HFF-Myc (cell line): ENCODE measurements at places on chromosomes 2 and 18.

GRCh38 chr2:33395034-33395433 lies 81.4 kb upstream of the RASGRP3 start:
- no peak for DNase-seq

DNA sequence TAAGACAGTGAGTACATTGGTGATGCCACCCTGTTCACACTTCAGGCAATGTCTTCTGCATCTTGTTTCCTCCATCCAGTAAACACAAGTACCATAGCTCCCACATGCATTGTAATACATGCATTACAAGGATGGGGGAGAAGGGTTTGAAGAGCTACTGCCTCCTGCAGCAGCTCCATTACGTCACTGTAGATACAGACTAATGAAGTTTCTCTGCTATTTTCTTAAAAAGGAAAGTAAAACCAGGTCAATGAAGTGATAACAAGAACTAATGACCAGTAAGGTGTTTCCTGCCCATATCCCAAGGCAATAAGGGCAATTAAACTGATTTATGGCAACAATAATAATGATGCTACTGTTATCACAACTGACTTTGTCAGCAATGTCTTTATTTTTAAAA lies 18.2 kb upstream of the BBS5 start:
- DNase-seq, result no peak

DNA sequence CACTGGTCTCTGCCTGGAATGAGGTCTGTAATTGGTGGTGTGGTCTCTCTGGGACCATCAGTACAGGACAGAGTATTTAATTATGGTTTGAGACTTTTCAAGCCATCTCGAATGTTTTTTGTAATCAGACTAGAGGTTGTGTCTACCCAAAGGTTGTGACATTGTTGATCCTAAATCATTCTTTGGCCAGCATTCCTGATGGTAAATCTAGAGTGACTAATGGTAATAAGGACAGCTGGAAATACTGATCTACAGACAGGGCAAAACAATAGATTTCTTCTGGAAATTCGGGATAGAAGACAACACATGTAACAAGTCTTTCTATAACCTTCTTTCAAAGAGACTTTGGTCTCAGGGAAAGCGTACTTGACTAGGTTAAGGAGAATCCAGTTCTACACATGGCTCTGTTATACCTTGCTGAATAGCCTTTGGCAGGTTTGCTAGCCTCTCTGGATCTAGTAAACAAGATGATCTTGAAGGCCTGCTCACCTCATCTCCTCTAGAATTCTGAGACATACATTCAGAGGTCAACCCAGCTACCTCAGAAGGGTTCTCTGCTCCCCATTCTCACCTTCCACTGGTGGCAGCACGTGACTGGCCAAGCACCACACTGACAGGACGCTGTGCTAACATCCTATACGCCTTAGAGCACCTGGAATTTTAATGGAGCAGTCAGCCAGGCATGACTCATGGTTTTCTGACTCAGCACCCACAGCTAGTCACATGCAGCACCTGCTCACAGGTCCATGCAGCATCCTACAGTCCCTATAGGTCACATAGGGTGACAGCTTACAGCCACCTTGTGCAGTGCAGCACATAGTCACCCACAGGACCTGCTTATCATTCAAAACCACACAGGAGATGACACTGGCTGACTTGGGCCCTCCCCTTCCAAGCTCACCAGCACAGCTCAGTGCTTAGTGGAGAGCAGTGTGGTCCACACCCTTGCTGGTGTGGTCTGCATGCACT lies 12.2 kb downstream of the PLB1 start:
- DNase-seq, result no peak

- DNase-seq, result no peak
Observed at GRCh38 chr2:43538034-43538670, 57.7 kb downstream of the THADA start.

- DNase-seq, result no peak
Observed at GRCh38 chr2:69185807-69186206, 172.8 kb downstream of the ANTXR1 start.

DNA sequence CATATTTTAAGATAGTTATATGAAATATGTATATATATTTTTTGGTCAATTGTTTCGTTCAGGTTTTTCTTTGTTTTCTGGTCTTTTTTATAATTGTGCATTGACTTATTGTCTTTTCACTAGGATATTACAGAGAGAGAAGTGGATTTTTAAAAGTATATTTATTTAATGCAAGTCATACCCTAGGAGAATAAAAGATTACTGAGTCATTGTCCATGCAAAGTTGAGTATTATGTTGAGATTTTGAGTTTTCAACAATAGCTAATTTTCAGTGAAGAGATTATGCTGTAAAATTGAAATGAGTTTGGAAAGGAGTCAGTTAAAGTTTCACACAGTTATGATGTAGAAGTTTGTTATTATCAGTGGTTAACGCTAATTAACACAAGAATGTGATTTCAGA lies 203.6 kb upstream of the SPRED2 start:
- no peak for DNase-seq

- no peak for DNase-seq
Observed at GRCh38 chr2:77579076-77579769, 57.0 kb upstream of the LRRTM4 start.

DNA sequence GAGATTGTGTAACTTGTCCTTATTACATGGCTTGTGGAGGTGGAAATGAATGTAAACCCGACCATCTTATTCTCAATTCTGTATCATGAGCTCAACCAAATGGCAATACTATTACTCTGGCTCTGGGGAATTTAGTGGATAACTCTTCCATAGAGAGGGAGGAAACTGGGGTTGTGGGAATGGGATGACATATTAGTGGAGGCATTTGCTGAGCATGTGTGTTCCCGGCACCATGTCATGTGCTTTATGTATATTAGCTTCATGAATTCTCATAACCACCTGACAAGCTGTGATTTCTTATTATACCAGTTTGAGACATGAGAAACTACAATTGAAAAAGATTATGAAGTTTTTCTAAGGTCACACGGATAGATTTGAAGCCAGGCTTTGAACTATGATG lies 112.8 kb upstream of the TMEFF2 start:
- DNase-seq, result no peak

DNA sequence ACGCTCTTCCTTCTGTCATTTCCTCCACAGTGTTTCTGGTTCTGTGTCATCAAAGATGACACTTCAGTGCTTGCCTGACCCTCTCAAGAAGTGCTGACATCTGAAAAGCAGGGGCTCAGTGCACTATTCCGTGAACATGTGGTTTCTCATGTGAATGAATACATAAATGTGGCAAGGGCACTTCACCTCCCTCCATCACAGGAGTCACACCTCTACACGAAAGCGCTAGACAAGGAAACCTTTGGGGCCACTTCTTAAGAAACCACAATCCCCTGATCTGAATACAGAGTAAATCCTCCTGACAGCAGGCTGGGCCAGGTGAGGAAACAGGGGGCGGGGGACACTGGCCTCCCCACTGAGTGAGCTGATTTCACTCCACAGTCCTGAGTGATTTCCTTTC lies 145.8 kb upstream of the ACAA2 start:
- DNase-seq, result no peak

DNA sequence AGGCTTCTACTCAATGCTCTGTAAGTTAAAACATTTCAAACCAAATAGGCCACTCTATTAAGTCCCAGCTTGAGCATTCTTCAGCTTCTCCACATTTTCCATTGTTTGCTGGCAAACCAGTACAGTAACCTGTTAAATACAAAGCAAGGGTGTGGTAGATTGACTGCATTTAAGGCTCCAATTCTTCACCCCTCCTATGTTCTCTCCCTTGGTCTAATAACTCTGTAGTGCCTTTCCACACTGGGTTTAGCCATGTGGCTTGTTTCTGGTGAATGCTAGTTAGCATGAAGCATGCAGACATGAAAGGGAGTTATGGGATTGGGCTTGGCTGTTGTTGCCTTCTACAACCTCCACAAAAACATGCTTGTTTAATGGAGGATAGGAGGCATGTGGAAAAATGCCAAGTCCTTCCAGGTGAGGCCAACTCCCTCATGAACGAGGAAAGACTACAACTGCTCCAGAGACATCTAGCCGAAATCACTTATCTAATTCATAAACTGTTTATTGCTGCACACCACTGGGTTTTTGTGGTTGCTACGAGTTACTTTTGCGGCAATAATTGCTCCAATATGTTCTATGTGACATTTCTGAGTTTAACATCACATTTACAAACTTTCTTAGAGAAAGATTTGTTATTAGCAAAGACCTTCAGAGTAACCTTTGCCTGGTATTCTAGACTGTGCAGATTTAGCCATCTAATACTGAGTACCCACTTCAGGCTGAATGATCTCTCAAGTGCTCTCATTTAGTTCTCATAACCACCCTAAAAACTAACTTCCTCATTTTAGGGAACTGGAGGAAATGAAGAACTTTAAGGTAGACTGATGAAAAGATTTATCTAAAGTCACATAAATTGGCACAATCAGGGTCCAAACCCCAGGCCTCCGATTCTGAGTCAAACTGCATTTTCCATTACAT lies 104.0 kb downstream of the SMAD2 start:
- no peak for DNase-seq

- no peak for DNase-seq
Observed at GRCh38 chr2:105803773-105804172, 59.1 kb downstream of the NCK2 start.

DNA sequence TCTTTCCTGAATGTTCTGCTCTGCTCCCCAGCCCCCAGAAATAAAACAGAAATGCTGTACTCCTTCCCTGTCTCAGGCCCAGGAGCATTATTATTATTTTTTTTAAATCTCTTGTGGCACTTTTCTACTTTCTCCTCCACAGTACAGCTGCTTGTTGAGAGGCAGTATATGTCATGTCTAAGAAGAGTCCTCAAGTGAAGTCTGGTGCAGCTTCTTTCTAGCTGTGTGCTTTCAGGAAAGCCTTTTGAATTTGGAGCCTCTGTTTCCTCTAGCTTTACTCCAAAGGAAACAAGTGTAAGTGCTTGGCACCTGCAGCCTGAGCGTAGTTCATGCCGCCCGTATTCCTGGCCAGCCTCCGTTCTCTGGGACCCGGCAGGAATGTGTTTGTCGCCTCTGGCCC lies 22.4 kb downstream of the AGAP1 start:
- no peak for DNase-seq

- no peak for DNase-seq
Observed at GRCh38 chr2:40242315-40242714, 209.6 kb downstream of the SLC8A1 start.

- DNase-seq, result no peak
Observed at GRCh38 chr2:216233281-216233995, 124.3 kb downstream of the XRCC5 start.

GRCh38 chr2:37568565-37568964 lies 102.9 kb downstream of the CDC42EP3 start:
- DNase-seq, result no peak

DNA sequence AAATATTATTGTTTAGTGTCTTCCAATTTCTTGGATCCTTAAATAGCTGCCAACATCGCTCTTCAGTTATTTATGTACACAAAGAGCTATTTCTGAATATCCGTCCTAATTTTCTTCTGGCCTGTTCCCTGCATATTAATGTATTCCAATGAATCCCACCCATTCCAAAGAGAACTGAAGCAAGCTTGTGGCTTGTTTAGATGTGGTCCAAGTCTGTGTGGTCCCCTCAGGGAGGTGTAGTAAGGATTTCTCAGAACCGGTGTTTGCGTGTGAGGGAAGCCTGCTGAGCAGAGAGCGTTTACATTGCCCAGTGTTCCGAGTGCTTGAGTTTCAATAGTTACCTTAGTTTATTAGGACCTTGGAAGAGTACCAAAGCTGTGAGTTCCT lies 25.1 kb upstream of the IL1R1 start:
- no peak for DNase-seq

- no peak for DNase-seq
Observed at GRCh38 chr18:36856815-36857214, 27.9 kb downstream of the KIAA1328 start.

DNA sequence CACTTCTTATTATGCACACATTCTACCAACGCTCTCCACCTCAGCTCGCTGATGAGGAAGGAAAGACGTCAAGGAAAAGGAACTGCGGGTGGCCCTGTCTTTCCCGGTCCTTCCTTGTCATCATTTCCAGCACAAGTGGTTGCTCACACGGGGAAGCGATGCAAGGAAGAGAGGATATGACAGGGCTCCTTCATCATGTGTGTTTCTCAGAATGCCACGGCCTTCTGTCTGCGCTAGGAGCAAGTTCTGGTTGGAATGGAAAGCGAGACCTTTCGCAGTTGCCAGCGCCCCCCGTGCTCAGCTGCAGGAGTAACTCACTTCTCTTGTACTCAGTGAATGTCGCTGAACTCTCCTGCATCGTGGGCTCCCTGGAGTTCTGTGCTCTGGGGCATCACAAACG lies 191.8 kb upstream of the GLI2 start:
- DNase-seq, result no peak

- DNase-seq, result no peak
Observed at GRCh38 chr18:49566985-49567384, 5.1 kb downstream of the LIPG start.

DNA sequence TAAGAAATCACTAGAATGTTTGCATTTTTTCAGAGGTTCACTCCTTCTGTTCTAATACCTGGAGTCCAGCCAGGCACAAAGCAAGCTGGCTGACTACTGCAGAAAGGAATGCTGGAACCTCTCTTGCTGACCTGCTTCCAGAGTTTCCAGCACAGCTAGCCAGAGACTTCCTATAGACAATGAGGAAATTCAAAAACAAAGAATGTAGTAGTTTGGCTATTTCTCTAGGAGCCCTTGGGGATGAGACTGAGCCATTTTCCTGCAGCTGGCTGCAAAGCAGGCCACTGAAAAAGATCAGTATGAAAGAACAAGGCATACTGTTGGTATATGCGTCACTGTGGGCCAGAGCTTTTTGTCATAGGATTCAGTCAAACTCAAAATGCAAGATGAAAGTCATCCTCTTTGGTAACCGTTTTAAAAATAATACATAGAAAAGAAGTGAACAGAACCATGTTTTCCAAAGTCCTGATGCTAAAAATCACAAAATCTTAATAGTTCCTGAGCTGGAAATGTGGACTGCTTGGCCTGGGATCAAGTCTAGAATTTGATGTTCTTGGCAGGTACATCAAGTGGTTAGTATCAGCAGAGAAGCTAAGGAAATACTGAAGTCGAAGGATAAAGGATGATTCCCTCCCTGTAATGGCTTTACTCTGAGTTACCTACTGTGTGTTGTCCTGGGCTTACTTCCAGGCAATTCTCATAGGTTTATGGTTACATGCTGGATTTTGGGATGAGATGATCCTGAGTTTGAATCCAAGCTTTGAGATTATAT lies 9.0 kb upstream of the DSEL start:
- DNase-seq, result peak; percentile 77
